Stimulated activated CD8-positive, alpha-beta memory T cell treated with anti-CD3 and anti-CD28 coated beads, Interleukin-2, amount 100 ng/mL, for 1 hour (primary cell): ENCODE measurements at places on chromosomes 3 and 15.
A peak's percentile ranks its signal among the peaks of the same experiment; 100 is the strongest.

- DNase-seq, result peak; percentile 36
These were observed 42.1 kb upstream of the TASOR start for GRCh38 chr3:56725175-56725574.

DNA sequence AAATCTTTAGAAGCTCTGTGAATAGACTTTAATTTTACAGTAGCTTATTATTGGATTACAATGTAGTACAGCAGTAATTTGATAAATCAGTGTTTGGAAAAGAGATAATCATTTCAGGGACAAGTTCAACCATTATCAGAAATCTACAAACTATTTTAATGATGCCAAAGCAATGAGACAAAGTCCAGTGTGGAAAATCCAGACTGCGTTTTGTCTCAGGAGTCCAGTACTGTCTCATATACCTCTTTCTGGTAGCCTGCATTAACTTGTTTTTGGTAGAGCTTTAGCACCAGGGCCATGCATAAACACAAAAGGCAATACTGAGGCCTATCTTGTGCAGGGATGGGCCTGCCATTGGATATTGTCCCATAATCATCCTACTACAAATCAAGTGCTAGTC is 19.7 kb downstream of the ACKR4 start:
- no peak for DNase-seq

- no peak for DNase-seq
These were observed 223.6 kb upstream of the TBL1XR1 start for GRCh38 chr3:177420651-177421480.

DNA sequence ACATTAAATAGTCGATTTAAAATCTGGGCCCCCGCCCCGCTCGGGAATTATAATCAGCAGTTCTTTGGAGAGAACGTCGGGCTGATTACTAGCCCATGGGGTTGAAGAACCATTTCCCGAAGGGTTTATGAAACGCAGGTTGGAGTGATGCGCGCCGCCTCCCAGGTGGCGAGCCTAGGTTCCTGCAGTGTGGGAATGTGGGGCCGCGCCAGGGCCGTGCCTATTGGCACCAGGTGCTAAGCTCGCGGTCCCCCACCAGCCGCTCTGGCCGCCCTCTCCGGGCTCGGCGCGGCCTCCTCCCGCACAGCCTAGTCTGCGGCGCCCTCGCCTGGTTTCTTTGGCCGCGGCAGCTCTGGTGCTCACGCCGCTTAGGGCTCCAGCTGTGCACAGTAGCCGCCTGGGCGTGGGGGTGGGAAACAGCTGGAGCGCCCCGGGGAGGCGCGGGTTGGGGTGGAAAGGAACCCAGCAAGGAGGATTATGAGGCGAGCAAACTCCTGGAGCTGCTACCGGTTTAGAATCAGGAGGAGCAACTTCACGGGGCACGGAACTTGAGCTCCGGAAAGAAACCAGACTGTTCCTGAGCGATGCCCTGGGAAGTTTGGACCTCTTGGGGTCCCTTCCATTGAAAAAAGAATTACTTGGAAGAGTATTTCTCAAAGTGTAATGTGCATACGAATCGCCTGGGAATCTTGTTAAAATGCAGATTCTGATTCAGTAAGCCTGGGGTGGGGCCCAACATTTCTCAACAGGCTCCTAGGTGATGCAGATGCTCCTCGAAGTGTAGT is 5.6 kb upstream of the MECOM start:
- DNase-seq, result no peak

GRCh38 chr3:62556121-62556815 is 182.9 kb upstream of the FEZF2 start:
- DNase-seq, result no peak

GRCh38 chr3:10277115-10277625 is 15.6 kb downstream of the GHRL start:
- DNase-seq, result no peak

DNA sequence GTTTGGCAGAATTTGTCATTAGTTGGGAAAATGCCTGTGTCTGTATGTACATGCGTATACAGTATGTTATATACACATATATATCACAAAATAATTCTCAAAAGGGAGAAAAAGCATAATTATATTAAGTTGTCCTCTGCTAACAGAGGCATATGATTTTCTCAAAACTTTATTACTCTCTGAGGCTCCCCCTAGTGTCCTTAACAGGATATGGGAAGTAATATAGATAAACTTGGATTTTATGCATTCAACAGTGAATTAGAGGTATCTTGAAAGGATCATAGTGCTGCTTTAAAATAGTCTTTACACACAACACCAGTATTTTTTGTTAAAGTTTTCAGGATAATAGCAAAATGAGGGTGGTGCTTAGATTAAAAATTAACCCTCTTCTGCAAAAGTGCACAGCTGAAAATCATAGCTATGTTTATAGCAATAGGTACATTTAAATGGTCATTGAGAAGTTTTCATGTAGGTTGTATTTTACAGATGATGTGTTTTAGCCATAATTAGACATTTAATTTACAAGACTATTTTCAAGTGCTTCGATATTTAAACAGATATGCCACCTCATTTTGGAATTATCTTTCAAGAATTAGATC is 454.0 kb upstream of the ROBO2 start:
- no peak for DNase-seq

GRCh38 chr3:28039829-28040228 is 201.6 kb upstream of the CMC1 start:
- no peak for DNase-seq

DNA sequence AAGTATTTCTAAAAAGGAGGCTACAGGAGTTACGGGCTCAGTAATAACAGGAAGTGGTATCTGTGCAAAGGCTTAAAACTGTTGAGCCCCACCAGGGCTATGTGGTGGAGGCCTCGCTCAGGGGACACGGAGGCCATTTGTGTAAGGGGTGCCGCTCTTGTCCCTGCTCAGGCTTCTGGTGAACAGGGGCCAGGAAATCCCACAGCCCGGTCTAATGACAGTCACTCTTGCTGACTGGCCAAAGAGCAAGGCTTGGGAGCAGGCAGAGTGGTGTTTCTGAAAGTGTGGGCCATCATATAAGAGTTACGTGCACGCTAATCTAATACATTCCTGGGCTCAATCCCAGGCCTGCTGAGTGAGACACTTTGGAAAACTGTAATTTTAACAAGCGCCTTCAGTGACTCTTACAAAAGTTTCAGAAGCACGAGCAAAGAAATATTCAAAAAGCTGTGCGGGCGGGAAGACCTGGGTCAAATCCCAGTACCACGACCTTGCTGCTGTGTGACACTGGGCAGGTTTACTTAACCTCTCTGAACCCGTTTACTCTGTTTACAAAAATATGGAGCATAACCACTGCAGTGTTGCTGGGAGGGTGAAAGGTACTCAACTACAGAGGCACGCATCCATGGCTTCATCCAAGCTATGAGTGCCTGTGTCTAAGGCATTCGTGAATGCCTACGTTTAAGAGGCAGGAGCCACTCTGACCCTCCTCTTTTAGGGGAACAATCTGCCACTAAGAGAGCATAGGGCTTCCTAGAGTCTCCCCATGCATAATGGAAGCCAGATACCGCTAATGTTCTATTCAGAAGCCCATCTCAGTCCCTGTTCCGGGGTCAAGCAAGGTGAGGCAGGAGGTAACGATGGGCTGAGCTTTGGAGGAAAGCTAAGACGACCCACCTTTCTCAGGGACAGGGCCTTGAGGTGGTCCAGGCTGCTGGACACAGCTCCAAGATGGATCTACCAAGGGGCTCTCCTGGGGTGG is 2.0 kb downstream of the ATP10A start:
- DNase-seq, result no peak

DNA sequence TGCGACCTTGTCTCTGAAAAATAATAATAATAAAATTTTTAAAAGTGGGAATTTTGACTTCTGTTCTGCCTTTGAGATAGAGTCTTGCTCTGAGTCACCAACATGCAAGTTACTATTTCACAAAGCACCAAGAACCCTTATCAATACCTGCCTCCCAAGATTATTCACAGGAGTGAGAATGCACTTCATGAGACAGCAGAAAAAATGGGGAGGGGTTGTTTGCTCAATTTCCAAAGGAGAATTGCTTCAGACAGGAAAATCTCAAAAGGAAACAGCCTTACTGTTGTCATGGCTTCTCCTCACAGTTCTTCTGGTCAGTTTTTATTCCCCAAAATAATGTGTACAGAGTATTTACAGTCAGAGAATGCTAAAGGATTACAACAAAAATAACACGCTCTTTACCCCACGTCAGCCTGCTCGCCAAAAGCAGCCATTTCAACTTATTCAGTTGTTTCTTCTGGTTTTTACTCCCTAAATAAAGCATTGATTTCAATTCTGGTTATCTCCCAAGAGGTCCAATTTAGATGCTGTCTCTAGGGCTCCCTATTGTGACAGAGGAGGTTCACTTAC is 89.0 kb downstream of the PPCDC start:
- no peak for DNase-seq

DNA sequence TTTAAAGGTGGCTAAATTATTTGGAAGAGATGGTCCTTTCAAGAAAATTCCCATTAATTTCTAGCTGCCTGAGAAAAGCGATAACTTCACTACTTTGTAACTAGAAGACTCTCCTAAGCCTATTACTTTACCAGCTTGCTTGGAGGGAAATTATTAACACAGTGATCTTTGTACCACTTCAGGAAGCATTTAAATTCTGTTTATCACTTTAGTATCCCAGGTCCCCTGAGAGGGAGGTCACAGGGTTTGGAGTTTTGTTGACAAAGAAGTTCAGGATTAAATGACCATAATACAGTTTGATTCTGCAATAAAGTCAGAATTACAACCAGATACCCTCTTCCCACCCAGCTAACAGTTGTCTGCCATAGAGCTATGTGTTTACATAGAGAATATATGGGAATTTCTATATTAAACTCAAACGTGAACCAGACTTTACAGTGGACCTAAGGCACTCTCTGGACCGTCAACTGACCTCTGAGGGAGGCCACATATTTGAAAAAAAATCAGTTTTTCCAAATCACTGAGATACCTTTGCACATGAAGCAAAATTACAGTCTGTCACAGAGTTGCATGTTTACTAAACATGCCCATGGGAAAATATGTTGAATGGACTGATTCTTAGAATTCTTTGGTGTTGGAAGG is 3.0 kb downstream of the SLC27A2 start:
- DNase-seq, result no peak

GRCh38 chr15:48996276-48996675 is 32.6 kb upstream of the SHC4 start:
- DNase-seq, result no peak

DNA sequence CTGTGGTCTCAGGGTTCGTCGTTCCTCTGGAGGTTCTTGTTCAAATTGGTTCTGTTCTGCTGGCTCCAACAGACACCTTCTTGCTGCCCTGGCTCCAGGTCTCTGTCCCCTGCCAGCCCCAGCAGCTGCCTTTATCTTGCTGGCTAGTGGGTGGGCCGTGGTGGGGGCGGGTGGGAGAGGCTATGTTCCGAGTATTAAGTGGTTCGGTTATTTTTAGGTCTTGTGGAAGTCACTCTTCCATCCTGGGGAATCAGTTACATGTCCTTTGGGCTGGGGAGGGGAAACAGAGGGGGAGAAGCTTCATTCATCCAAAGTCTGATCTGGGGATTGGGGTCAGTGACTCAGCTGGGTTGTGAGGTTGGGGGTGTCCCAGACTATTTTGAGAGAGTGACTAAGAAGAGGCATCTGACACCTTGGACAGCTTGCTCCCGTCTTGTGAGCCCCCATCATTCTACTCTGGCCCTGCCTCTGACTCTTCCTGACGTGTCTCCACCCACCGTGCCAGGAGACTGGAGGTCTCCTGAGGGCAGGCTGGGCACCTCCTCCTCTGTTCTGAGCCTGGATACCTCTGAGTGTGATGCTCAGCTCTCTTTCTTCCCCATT is at the start of gene XIRP1:
Gene XIRP1, minus strand, starts transcription at position 106 of the 603 bp plus-strand sequence. CDS start 3,150 bp downstream, outside the sequence.
- DNase-seq, result no peak

DNA sequence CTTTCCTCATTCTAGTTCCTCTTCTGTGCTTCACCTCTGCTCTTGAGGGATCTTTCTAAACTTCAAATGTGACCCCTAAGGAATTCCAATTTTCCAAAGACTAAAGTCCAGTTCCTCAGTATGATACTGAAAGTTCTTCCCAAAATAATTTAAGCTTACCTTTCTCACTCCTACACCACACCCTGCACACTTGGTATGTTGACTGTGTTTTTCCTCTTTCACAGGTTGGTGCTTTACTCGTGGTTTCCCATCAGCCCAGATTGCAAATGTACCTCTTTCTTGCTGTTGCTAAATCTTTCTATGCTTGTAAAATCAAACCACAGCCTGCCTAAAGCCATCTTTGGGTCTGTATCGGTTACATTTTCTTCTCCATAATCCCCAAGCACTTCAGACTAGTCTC is 30.5 kb upstream of the CLDN16 start:
- DNase-seq, result no peak

DNA sequence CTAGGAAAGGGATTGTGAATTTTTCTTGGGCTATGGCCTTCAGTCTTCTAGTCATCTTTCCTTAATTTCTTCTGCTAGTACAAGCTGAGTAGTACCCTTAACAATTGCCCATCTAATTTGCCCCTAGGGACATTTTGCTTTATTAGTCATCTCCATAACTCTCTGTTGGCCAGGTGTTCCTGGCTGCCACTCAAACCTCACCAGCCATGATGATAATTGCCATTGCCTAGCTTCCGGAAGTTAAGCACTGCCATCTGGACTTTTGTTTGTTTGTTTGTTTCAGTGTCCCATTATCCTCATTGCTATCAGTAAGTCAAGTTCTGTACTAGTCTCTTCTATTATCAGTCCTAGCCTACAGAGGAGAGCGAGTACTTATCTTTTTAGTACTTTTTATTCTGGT is 36.6 kb upstream of the UBL7 start:
- DNase-seq, result no peak

- DNase-seq, result no peak
These were observed 7.0 kb downstream of the SPSB4 start for GRCh38 chr3:141057946-141058800.

- DNase-seq, result no peak
These were observed 751.3 kb downstream of the ZNF385D start for GRCh38 chr3:20999661-21000060.

DNA sequence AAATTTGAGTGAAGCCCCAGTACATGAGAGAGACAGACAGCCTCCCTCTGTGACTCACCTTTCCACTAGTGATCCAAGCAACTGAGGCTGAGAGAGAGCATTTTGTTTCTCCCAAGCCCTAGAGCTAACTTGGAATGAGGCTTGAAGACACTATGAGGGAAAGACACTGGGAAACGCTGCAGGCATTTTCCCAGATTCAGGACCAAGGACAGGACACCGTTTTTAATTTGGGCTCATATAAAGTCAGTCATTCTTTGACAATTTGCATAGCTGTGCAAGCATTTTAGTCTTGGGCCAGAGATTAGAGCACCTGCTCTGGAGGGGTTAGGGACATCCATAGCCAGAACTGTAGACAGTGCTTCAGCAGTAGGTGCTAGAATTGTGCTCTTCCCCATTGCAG is 249.0 kb downstream of the AGBL1 start:
- no peak for DNase-seq

- no peak for DNase-seq
These were observed 16.7 kb upstream of the WNT7A start for GRCh38 chr3:13896473-13897154.

DNA sequence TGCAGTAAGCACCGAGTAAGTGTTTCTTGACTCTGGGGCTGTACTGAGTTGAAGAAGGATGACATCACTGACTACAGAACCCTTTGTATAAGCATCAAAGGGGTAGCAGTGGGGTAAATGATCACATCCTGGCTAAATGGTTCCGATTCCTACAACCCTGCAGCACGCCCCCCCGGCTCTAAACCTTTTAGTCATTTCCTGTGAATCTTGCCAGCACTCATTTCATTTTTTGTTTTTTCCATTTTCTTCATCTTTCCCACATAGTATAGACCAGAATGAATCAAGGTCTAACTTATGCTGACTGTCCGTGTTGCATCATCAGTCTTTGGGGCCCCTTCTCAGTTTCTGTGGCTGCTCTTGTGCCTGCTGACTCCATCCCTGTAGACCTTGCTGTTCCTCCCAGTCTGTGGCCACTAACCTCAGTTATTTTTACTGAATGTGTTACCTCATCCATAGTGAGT is 383.1 kb upstream of the TPRG1 start:
- DNase-seq, result peak; percentile 6
